ENCODE measurements at places on chromosomes 11 and 22.

DNA sequence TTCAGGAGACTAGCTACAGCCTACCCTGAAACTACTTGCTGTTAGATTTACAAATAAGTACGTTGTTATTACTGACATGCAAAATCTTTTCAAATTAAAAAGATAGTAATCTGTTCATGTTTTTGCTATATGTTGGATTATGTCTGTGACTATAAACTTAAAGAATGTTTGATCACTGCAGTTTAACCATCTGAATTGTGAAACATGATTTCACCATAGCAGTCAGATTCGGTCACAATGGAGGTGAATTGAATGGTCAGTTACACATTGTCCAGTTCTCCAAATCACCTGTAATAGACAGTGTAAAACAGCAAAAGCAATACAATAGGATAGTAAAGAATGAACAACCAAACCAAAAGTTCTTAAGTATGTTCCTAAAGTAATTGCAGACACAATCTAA, 43.3 kb downstream of the CCDC83 start:
- no peak for DNase-seq

GRCh38 chr11:65488273-65489034, 10.4 kb upstream of the MALAT1 start:
- no peak for DNase-seq

GRCh38 chr11:101009690-101010055, 119.9 kb downstream of the PGR start:
- DNase-seq, result no peak

DNA sequence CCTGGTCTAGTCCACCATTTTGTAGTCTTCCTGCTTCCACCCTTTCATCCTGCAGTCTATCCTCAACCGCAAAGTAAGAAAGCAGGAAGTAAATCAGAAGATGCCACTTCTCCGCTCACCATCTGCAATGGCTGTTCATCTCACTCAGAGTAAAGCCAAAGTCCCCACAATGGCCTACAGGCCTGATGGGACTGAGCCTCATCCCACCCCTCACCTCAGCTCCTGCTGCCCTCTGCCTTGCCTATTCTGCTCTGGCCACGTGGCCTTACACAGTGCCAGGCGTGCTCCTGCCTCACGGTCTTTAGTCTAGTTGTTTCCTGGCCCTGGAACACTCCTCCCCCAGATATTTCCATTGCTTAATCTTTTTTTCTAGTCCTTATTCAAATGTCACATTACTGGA, 95.5 kb downstream of the USP35 start:
- DNase-seq, result no peak

DNA sequence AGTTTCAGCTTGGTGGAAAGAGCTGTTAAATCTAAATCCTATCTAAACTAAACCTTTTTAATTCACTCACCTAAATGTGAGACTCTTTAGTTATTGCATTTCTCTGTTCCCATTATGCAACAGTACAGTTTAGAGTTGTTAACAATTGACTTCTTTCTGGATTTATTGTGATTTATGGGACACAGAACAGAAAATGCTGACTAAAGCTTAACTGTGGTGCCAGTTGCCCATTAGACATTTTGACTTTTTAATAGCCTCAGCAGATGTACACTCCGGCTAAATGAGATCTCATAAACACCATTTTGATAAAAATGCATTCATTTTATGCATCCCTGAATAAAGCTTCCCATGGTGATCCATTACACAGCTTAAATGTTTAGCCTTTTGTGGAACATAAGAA, 356.6 kb downstream of the CASP12 start:
- DNase-seq, result no peak
